ENCODE measurements at places on chromosomes 6 and 20.

GRCh38 chr6:105740946-105741645, 338.2 kb upstream of the PREP start:
- peak; percentile 32 for DNase-seq

DNA sequence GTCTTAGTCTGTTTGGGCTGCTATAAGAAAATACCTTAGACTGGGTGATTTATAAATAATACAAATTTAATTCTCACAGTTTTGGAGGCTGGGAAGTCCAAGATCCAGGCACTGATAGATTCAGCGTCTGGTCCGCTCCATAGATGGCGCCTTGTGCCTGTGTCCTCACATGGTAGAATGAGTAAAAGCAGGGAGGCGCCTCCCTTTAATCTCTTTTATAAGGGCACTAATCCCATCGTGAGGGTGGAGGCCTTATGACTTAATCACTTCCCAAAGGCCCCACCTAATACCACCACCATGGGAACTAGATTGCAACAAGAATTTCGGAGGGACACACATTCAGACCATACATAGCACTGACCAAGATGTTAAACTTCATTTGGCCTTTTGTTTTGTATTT, 91.2 kb upstream of the TMEM181 start:
- DNase-seq: no peak

- DNase-seq: no peak
These were observed 184.8 kb upstream of the SASH1 start for GRCh38 chr6:148157841-148158240.

DNA sequence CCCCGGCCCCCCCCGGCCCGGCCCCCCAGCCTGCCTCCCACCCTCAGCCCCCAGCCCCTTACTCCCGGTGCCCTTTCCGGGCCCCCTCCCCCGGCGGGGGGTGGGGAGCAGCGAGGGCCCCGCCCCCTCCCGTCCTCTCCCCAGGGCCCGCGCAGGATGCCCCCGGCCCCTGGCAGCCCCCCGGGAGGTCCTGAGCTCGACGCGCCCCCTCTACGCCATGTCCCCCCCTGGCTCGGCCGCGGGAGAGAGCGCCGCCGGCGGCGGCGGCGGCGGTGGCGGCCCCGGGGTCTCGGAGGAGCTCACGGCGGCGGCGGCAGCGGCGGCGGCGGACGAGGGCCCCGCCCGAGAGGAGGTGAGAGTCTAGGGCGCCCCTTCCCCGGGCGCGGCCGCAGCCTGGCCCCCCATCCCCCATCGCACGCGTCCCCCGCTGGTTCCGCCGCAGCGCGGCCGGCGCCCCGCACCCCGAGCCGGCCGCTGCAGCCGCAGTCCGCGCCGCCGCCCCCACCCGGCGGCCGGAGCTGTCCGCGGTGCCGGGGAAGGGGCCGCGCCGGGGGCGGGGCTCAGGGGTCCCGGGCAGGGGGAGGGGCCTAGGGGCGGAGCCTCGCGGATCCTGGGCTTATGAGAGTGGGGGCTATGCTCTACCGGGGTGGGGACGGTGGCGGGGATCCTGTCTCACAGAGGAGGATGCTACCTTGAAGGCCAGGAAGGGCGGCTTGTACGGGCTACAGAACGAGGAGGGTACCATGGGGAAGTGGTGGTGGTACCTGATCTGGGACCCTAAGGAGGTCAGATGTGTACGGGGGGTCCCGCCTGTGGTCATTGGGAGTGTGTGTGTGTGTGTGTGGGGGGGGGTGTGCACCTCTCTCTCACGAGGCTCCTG, 516 bp downstream of the TMEM151B start:
- DNase-seq: no peak

- DNase-seq: no peak
These were observed 855.9 kb upstream of the MANEA start for GRCh38 chr6:94721459-94721858.

- no peak for DNase-seq
These were observed 103.7 kb downstream of the SNAP25 start for GRCh38 chr20:10322073-10323012.

DNA sequence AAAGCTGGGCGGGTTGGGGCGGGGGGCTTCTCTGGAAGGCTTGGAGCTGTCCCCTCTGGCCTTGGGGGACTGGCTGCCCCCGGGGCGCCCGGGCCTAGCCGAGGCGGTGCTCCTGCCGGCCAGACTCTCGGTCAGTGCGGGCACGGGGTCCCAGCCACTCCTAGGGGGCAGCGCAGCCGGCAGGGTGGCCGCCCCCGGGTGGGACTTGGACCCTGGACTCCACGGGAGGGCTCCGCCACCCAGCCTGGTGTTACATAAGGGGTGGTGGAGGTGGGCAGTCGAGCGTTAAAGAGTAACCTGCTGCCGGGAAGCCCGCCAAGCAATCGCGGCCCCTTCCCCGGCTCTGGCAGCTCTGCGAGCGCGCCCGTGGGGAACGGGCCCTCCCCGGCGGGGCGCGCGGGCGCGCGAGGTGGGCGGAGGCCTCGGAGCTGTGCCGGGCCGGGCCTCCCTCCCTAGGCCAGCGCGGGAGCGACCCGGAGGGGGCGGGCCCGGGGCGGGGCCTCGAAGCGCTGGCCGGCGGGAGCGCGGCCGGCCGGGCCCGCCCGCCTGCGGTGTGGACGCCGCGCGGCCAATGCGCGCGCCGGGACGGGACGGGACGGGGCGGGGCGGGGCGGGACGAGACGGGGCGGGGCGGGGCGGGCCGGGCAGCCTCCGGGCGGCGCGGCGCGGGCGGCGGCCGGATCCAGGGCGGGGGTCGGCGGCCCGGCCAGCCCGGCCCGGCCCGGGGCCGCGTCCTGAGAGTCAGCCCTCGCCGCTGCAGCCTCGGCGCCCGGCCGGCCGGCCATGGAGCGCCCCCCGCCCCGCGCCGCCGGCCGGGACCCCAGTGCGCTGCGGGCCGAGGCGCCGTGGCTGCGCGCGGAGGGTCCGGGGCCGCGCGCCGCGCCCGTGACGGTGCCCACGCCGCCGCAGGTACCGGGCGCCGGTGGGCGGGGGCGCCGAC, at the start of gene SLC2A4RG:
SLC2A4RG (plus strand) TSS at position 647 of the 940 bp plus-strand sequence; CDS start at position 784, 137 bp downstream.
- peak; percentile 32 for DNase-seq

Data from fibroblast of skin of left quadriceps (primary cell).